ENCODE measurements at places on chromosomes 4 and X. TPM values are rescaled to one million over a fixed set of nuclear protein-coding genes. Genes with fewer than 3 reads are reported as not detected.

CHM gene
- 5.6 TPM for polyA plus RNA-seq

DNA sequence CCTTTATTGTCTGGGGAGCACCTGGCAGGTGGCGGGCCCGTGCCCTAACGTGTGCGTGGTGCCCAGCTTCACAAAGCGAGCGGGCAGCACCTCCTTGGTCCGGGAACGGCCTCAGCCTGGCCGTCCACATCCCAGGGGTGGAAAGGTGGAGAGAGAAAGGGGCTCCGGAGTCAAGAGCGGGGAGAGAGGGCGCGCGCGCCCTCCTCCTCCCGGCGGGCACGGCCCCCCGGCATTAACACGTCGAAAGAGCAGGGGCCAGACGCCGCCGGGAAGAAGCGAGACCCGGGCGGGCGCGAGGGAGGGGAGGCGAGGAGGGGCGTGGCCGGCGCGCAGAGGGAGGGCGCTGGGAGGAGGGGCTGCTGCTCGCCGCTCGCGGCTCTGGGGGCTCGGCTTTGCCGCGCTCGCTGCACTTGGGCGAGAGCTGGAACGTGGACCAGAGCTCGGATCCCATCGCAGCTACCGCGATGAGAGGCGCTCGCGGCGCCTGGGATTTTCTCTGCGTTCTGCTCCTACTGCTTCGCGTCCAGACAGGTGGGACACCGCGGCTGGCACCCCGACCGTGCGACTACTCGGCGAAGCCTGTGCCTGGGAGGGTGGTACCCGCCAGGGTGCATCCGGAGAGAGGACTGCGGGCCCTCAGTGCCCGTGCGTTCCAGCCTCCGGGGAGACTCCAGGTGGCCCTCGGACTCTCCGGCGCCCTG is at the start of gene KIT:
TSS of gene KIT (plus strand) at position 407 of the 701 bp plus-strand sequence. CDS start at position 465, 58 bp downstream.
- DNase-seq: no peak

GRCh38 chrX:68658530-68658929 is 11.1 kb downstream of the STARD8 start:
- no peak for DNase-seq

DNA sequence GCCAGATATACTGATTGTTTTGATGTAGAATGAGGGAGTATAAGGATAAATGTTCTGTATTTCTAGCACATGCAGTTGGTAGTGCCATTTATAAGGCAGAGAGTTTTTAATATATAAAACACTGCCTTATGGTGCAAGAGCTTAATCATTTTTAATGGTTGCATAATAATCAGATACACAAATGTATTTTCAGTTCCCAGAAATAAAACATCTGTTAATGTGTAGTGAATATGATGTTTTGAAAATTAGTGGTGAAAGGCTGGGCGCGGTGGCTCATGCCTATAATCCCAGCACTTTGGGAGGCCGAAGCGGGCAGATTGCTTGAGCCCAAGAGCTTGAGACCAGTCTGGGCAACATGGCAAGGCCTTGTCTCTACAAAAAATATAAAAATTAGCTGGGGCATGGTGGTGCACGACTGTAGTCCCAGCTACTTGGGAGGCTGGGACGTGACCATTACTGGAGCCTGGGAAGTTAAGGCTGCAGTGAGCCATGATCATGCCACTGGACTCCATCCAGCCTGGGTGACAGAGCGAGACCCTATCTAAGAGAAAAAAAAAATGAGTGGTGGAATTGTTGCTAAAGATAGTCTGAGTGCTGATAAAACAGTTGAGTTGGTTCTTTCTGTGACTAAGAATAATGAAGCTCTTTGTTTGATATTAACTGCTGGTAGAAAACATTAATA is 29.3 kb downstream of the CLCN3 start:
- no peak for DNase-seq

DNA sequence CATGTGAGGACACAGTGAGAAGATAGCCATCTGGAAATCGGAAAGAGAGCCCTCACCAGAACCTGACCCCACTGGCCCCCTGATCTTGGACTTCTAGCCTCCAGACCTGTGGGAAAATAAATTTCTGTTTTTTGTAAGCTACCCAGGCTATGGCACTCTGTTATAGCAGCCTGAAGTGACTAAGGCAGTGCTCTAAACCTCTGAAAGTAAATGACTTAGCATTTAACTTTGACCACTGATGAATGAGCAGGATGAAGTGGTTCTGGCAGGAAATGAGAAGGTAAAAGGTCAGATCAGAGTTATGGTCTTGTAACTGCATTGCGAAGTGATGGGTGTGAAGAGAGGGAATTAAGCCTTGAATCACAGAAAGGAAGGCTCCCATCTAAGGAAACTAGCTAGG is 17.0 kb downstream of the GPAT3 start:
- DNase-seq: no peak

- DNase-seq: no peak
These were observed 106.0 kb downstream of the NKX6-1 start for GRCh38 chr4:84392951-84393590.

MID1 gene
- polyA plus RNA-seq: not detected

FOXP3 gene
- polyA plus RNA-seq: 1.00 TPM

FAM9B gene
- polyA plus RNA-seq: not detected

DGKK gene
- polyA plus RNA-seq: not detected

LUZP4 gene
- not detected for polyA plus RNA-seq

CT45A10 gene
- polyA plus RNA-seq: not detected

DNA sequence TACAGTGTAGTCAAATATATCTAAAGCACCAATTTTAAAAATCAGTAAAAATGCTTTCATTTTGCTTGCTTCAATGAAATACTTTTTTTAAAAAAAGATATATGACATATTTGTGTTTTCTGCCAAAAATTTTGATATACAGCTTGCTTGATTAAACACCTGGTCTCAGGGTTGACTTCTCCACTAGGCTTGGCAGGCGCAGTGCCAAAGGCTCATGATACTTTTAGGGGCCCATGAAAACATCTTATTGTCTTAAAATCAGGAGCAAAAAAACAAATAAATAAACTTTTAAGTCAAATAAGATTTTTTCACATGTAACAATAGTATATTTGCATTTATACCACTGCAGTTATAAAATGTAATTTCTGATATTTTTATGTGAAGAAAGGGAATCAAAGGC is 95.6 kb downstream of the ADGRA3 start:
- DNase-seq: no peak

FGA gene
- not detected for polyA plus RNA-seq

- no peak for DNase-seq
These were observed 18.7 kb downstream of the RBBP7 start for GRCh38 chrX:16851421-16851820.

- DNase-seq: no peak
These were observed 221.0 kb upstream of the NWD2 start for GRCh38 chr4:37023504-37023903.

DNA sequence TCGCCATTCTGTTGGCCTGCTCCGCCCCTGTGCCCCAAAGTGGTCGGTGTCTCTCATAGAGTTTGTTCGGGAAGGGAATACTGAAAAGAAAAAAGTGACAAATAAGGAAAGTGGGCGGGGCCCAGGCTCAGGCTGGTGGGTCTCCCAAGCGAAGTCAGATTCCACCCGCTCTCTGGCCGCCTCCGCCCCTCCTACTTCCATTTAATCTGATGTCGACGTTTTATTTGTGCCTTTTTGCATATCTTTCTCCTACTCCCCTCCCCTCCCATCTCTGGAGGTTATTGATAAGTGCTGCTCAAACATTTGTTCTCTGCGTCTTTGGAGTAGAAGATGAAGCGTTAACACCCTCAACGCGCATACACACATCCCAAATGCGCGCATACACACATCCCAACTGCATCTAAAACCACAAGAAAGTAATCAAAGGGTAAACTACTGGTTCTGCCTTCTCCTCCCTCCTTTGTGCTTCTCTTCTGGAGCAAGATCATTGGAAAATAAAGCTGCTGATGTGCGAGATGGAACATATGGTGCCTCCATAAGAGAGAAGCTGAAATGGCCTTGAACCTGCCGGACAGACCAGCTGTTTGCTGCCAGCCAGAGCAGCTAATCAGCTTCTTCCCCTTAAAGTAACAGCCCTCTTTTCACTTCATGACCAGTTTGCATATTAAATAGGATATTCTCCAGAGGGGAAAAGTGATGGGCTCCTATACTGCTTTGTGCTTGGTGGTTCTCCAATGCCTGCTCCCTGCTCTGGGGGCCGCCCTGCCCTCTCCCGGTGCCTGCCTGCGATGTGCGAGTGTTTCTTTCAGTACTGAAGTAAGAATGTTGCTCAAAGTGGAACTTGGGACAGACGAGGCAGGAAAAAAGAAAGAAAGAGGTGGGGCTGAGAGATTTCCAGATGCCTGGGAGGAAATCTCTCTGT is 3.1 kb downstream of the MAMLD1 start:
- peak; percentile 4 for DNase-seq

GRCh38 chrX:40154853-40155588 is 57.3 kb upstream of the BCOR start:
- DNase-seq: no peak

DNA sequence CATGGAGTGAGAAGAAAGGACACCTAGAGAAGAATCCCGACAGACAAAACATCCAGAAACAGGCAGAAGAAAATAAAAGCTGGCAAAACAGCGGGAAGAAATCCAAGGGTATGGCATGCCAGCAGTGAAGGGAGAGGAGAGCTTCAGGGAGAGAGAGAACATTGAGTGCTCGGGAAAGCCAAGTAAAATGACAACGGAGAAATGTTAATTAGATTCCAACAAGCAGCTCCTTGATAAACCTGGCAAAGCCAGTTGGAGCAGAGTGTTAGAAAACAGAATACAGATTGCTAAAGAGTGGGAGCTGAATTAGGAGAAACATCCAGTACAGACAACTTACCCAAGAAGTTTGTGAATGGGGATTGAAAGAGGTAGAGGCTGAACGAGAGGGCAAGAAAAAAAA is 40.4 kb upstream of the MAOA start:
- no peak for DNase-seq

GRCh38 chrX:15334561-15334960 is 762 bp downstream of the PIGA start:
- peak; percentile 61 for DNase-seq

DNA sequence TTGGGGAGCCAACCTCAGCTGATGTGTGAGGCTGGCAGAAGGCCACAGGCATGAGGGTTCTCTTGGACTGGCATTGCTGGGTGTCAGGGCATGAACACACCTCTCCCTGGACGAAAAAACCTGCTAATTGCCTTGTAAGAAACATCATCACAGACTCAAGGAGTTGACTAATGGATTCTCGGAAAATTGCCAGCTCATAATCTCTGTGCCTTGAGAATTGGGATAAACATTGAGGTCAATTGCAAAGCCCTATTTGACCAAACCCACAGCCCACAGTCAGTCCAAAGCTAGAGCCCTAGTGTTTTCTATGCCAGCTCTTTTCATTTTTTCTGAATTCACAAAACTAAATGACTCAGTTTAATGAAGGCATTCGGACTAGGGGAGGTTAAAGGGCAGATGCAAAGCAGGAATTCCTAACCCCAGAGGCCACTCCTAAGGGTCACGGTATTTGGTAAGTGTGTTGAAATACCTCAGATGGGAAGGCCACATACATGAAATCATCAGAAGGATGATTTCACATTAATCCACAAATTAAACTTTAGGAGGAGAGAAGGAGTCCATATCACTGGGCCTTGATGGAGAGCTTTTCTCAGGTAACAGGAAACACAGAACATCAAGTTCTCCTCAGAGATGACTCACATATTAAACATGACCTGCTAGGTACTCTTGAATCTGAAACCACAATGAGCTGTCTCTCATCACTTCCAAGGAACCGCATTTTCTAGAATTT is 39.0 kb upstream of the RASL11B start:
- DNase-seq: no peak

DNA sequence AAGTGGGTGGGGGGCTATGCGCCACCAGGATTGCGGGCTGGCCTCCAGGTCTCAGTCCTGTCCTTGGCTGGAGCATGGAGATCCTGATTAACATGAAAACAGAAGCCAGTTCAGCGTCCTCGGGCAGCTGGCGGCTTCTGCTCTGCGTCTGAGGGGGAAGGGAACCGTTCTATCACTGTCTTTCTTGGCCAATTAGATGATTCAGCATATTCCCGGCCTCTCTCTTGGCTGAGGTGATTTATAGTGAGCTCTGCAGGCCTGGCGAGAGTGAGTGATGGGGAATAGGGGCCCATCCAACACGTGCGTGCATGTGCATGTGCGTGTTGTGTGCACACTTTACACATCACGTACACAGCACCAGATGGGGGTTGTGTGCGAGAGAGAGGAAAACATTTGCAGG is 145.8 kb upstream of the ATP6AP2 start:
- DNase-seq: no peak

- no peak for DNase-seq
These were observed 28.3 kb upstream of the DSPP start for GRCh38 chr4:87580057-87580456.

MAGEB2 gene
- polyA plus RNA-seq: not detected

DNA sequence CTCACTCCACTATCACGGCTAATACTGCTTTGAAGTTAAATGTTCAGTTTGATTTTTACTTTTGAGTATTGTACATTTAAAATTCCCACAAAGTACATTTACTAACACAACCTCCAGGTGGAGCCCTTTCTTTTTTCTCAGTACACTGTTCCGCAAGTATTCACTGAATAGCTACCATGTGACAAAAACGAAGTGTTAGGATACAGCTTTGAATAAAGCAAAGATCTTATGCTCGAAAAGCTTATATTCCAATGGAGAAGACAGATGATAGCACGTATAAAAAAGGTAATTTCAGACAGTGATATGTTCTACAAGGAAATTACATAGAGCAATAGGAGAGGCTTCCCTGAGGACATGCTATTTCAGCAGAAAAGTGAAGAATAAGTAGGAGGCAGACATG is 60.7 kb upstream of the ABCG2 start:
- DNase-seq: peak; percentile 54

DNA sequence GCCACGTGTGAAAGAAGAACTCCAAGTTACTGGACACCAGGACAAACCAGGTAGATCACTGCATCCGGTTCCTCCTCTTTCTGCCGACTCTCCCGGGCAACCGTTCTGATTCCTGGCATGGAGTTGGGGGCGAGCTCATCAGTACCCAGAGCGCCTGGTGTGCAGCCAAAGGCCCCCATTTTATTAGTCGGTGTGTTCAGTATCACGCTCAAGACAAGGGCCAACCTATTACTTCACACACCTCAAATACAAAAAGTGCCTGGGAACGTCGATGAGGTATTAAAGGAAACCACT is 2.8 kb upstream of the CTBP1 start:
- no peak for DNase-seq

DNA sequence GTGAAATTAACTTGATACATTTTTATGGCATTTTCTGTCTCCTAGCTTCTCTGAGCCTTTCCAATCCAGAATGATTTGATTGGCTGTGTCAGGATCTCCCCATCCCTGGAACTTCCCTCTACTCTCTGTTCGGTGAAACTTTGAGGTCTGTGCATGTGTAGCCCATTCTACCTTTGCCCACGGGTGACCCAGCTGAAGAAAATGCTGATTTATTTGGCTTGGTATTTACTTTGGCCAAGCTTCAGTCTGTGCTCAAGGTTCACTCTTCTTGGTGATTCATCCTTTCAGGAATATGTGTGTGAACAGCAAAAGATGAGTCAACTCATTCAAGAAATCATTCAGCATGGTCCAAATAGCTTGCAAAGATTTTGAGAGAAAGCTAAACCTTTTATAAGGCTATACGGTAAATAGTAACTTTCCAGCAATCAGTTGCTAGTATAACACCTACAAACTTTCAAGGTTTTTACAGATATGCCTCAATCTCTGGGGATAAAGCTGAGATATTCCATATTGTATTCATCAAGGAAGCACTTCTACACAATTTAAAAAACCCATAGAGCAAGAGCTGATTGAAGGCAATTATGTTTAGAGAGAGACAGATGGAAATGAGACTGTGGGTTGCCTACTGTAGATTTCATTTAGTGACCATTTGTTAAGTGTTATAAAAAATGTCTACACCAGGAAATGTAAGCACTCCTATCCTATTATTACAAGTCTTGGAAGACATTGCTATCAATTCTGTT is 233.9 kb upstream of the CXXC4 start:
- no peak for DNase-seq
